WTC11 (cell line): ENCODE measurements at places on chromosomes 4 and X.

DNA sequence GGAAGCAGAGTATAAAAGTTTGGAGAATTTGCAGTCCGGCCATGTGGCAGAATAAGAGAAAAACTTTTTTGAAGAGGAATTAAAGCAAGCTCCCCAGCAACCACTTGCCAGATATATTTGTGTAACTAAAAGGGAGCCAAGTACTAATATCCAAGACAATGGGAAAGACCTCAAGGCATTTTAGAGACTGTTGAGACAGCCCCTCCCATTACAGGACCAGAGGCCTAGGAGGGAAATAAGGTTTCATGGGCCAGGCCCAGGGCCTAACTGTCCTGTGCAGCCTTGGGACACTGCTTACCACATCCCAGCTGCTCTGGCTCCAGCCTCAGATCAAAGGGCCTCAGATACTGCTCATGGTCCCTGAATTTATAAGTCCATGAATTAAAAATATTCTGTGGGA is 659.4 kb downstream of the PCDH19 start:
- no peak for DNase-seq

DNA sequence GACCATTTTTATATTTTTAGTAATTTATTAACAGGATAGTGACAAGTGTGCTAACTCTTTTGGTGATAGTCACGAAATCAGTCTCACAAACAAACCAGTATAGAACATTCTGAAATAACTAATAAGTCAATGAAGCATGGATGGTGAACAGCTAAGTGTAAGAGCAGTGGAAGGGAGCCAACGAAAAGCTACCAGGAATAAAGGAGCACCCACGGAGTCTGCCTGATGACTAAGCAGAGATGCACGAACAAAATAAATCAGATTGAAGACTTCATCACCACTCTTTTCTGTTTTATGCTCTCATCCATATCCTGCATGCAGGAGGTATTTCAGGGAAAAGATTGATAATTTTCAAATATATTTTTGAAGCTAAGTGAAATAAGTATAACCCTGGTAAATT is 891.1 kb upstream of the HS3ST1 start:
- no peak for DNase-seq

DNA sequence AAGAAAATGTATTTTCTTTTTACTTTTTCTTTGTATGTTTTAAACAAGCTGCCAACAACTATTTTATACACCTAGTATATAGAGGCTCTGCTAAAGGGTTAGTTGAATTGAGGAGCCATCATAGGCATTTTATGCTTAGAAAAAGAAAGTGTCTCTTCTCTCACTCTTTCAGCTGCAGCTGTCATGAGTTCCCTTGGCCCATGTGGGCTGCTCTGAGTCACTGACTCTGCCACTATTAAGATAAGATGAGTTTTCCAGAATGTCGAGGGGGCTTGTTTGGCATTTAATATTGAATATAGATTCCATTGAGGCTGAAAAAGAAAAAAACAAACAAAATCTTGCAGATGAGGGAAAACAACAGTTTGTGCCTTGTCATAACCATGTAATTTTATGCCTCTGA is 126.0 kb upstream of the PAQR3 start:
- no peak for DNase-seq

GRCh38 chr4:78796526-78796925 is 20.4 kb downstream of the BMP2K start:
- DNase-seq: no peak

GRCh38 chrX:138073626-138074025 is 507.7 kb downstream of the ZIC3 start:
- no peak for DNase-seq

DNA sequence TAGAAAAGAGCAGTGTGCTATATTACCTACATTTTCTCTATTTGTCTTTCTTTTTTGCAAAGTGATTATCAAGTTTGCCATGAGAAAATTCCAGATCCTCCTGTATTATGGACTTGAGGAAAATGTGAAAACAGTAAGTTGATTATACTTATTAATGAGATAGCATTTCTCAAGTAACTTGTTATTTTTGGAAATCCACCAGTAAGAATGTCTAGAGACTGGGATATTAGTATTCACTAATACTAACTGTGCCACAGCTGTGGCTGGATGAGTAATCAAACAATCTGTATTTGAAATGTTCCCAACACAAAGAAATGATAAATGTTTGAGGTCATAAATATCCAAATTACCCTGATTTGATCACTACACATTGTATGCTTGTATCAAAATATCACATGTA is 147.0 kb upstream of the CTSO start:
- DNase-seq: no peak

GRCh38 chr4:170248576-170248975 is 158.8 kb upstream of the AADAT start:
- DNase-seq: no peak

DNA sequence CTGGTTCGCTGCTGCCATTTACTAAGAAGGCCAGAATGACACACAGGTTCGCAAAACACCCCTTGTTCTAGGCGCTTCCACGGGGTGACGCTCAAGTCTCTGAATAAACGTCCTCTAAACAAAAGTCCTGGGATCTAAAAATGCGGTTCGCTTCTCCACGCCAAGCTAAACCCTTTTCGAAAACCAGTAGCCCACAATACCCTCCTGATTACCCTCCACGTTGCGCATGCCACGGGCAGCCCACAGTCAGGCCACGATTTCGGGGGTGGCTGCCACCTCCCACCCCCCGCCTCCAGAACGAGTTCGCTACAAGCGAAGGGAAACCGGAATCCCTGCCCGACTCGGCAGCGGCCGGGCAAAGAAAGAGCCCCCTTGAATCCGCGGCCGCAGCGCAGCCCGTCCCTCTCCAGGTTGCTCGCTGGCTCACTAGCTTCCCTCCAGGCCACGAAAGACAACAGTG is 423 bp downstream of the RPL39 start:
- DNase-seq: no peak

- no peak for DNase-seq
Measured at GRCh38 chrX:42129022-42129940, 205.9 kb upstream of the CASK start.

GRCh38 chrX:76453737-76454406 is 26.4 kb downstream of the MAGEE1 start:
- no peak for DNase-seq

GRCh38 chr4:13534344-13535063 is 9.8 kb downstream of the NKX3-2 start:
- no peak for DNase-seq

DNA sequence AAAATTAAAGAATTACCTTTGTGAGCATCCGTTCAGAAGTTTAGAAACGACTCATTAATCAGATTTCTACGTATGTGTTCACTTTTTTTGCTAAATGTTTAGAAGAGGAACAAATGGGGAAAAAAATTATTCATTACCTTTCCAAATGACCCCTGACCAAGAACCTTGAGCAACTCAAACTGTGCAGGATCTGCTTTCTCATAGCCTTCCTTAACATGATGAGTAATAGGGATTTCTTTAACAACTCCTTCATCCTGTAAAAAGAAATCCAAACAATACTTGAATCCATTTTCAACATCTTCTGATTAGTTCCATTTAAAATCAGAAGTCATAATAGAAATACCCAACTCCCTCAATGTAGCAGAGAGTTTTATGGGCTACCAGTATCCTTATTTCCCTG is 32.1 kb downstream of the RPS6KA6 start:
- no peak for DNase-seq

DNA sequence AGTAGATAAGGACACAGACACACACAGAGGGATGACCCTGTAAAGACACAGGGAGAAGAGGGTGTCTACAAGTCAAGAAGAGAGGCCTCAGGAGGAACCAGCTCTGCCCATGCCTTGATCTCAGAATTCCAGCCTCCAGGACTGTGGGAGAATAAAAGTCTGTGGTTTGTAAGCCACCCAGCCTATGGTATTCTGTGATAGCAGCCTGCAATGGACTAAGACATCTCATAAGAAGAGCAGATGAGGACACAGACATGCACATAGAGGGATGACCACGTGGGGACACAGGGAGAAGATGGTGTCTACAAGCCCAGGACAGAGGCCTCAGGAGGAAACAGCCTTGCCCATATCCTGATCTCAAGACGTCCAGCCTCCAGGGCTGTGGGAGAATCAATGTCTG is 9.4 kb downstream of the XG start:
- no peak for DNase-seq

DNA sequence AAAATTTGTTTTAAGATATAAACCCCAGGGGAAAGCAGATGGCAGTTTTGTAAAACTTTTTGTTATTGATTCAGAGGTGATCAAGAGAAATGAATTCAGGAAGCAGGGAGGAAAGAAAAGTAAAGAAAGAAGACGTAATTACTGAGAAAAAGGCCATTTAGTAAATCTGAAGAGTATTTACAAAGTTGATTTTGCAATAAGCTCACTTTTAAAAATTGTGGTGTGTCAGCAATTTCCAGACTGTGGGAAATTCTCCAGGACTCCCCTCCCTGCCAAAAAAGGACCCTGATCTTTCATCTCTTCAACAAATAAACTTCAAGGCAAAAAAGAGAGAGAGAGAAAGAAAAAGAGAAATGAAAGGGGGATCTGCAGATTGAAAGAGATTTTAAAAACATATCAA is 36.6 kb downstream of the PCYT1B start:
- DNase-seq: no peak

DNA sequence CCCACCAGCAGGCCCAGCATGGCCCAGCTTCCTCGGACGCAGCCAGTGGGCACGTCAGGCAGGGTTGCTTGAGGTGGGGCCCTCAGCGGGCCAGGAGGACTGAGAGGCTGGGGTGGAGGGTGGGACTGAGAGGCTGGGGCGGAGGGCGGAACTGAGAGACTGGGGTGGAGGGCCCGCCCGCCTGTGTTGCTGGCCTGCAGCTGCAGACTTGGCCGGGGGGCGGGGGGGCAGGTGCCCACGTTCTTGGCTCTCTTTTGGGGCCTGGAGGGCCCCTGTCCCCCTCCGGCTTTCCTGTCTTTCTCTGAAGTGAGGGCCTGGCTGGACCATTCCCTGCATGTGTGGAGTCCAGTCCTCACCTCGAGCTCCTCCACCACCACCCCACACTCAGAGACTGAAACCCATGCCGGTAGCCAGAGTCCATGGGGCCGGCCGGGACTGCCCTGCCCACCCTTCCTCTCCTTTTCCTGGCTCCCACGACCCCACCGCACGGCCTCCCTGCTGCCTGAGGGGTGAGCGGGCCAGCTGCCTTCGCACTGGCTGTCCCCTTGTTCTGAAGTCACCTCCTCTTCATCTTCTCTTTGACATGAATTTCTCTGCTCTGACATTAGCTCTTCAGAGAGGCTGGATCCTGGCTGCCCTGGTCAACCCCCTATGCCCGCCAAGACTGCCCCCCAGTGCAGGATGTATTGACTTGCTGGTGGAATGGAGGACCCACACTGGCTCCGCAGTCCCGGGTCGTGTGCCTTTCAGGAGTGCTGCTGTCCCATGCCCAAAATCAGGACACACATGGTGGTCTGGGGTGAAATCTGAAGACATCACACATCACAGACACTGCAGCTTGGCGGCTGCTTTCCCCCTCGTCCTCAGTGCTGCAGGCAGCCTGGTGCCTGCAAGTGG is 10.1 kb upstream of the NKX1-1 start:
- no peak for DNase-seq

GRCh38 chr4:86565651-86566050 is 28.5 kb upstream of the PTPN13 start:
- no peak for DNase-seq

DNA sequence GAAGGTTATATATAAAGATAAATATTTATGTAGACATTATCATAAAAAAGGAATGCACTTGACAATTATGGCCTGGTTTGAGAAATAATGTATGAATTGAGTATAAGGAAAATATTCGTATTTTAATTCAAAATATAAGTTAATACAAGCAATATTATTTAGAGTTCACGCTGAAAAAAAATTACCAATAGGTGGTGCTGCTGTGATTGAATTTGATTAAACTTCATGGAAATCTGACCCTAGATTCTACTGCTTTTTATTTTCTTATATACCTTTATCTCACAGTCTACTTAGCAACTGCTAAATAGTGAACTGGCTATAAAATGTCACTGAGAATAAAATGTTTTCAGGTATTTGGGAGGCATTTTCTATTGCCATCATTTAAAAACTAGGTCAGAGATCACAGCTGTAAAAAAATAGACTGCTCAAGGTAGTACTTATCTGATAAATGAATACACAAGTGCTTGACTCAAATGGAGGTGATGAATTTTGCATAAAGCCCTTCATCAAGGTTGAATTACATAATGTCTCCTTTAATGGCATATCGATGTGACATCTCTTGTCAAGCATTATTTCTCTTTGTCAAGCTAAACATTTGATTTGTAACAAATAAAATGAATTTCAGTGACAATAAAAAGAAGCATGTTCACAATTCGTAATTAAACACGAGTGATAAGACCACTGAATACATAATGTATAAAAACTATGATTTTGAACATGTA is 1638.8 kb upstream of the PCDH7 start:
- no peak for DNase-seq

DNA sequence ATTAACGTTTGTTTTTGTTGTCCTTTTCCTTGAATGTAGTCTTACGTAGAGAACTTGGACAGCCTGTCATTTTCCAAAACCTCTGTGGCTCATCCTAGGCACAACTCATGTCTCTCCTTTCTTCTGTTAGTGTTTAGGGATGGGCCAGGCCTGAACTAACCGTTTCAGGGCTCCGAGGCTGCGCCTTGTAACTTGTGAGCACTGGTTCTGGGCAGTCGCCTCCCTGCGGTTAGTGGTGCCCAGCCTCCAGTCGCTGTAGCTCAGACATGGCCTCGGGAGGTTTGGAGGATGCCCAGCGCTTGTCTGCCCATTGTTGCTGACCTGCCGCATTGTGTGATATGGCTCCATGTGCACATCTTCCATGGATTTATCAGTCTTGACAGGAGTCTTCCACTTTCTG is 32.8 kb downstream of the TMEM131L start:
- DNase-seq: no peak

- no peak for DNase-seq
Measured at GRCh38 chrX:43313035-43313434, 343.1 kb upstream of the MAOA start.

GRCh38 chrX:31124536-31124935 is 52.7 kb upstream of the FTHL17 start:
- DNase-seq: no peak

DNA sequence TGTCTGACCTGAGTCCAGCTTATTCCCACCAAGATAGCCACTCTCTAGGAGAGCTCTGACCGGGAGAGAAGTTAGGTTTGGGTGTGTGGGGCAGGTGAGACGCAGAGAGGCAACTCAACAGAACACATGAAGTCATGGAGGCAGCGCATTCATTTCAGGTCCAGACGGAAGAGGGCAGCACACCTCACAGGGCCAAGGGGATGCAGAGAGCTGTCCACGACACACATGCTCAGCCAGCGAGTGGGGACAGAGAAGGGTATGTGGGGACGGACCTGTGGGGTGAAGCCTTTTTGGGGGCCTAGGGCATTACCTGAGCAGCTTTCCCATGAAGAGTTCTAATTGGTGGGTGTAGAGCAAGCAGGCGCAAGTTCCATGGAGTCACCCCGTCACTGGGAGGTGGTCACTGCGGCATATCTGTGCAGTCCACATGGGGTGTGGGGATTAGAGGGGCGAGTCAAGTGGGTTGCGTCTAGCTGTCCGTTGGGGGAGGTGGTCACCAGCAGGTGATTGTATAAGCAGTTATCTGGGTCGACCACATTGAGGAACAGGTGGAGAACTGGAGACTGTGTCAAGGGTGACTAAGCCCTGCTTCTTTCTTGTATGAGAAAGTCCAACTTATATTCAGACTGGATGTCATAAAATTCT is 24.3 kb upstream of the UXT start:
- no peak for DNase-seq

GRCh38 chr4:7988437-7988836 is 48.8 kb upstream of the AFAP1 start:
- no peak for DNase-seq

GRCh38 chr4:154462081-154462810 is 29.4 kb downstream of the DCHS2 start:
- DNase-seq: no peak
